Caudate nucleus (tissue), 63 donors: ENCODE measurements at places on chromosomes 2 and 18.
A peak's percentile ranks its signal among the peaks of the same experiment; 100 is the strongest.

GRCh38 chr2:44479127-44479887, 117.6 kb downstream of the CAMKMT start:
- peak; percentile 4 for DNase-seq

- no peak for DNase-seq
These were observed 14.2 kb upstream of the CABLES1 start for GRCh38 chr18:23121133-23121532.

DNA sequence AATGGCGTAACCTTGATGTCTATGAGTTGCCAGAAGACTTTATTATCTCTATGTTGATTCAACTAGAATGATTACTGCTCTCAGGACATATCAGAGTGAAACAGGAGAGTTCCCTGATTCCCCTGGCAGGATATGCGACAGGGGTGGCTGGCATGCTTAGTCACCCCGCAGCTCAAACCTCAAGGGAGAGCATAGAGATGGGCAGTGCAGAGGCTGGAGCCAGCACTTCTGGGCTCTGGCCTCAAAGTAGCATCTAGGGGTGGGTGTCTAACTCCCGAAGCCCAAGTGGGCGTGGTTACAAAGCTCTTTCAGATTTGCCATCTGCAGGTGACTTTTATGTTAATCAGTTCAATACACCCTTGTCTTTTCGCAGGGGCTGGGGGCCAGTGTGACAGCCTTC, 391.6 kb downstream of the ADCYAP1 start:
- no peak for DNase-seq

GRCh38 chr18:2009942-2010697, 561.2 kb downstream of the METTL4 start:
- DNase-seq: no peak

DNA sequence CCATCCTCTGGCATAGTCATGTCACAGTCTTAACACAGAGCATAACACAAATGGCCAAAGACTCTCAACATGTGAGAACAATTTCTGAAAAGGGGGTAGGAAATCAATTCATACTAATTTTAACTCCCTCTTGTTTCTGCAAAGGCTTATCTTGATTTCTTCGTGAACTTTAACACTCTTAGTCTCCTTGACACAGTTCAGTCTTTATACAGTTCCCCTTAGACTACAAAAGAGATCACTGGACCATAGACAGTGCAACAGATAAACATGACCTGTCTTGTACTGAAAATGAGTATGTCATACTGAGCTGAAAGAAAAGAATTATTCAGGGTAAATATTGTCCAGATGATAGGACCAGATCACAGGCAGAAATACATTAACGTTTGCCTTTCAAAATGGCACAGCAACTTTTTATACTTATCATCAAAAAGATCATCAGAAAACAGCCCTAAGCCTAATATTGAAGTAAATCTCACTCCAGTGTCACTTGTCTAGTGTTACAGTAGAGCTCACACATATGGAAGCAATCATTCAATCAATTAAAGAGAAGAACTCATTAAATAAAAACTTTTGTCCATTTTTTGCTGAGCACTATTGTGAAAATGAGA, 56.4 kb upstream of the VRK2 start:
- DNase-seq: no peak

- DNase-seq: peak; percentile 90
These were observed at the start of gene SFXN5 for GRCh38 chr2:73071360-73072128. Gene SFXN5 (minus strand): TSS chr2:73071712. CDS start chr2:73071705, 7 bp downstream.

- DNase-seq: no peak
These were observed 45.4 kb downstream of the RHBDD1 start for GRCh38 chr2:226881287-226881686.

DNA sequence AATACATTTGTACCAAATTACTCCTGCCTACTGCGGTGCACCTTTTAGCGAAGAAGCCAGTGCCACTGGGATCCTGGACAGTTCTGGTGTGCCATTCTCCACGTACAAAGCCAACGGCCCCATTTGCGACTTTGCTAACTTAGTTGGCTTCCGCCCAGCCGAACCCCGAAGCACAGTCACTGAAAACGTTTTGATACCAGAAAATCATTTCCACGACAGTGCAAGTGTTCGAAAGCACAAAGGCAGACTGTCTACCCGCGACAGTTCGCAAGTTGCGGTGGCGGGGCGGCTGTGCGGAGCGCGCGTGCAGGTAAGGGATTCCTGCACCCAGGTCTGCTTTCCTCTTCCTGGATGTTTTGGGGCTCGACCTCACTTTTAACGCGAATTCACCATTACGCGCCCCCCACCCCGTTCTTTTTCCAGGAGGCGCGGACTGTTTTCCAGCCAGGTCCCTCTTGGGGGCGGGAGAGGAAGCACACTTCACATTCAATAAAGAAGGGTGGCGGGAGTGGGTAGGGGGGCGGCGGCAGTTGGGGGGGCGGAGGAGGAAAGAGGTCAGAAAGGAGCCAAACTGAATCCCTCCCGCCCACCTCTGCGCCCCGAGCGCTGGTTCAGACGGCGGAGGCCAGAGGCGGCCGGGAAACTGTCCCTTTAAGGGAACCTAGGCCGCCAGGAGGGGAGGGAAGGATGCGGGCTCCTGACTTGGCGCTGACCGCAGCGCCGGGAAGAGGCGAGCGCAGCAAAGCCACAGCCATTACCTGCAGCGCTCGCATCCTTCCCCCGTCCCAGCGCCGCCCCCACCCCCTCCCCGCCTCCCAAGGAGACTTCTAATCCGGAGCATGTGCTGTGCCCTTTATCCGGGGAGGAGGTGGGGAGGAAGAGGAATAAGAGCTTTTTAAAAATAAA, 107.4 kb upstream of the KCTD1 start:
- DNase-seq: peak; percentile 80

DNA sequence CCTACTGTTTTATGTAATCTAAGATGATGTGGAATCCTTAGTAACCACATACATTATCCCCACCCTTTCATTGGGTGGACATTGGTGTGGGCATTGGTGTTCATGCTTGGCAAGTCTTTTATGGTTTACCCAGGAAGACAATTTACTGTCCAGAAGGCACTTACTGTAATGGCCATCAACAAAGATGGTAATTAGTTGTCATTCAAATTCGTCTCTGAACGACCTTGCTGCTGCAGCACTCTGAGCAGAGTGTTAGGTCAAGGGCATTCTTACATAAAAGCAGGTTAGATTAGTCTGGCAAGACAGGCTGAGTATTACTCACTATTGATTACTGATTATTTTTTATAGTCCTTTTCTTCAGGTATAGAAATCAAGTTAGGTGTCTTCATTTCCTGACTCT, 447.9 kb downstream of the XIRP2 start:
- DNase-seq: no peak

DNA sequence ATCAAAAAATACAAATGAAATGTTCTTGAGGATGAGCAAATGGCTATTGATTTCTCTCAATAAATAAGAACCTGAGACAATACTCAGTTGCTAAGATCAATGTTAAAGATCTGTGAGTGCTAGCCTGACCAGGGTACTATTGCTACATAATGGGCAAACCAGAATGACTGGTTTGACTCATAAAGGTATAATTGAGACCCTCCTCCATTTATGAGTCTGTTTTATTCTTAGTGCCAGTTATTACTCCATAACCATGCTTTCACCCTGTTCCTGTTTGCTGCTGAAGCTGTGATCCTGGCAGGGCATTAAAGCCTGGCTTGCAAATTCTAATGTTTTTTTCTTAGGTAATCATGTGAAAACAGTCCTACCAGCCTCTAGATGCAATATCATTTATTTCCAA, 56.6 kb upstream of the PPM1B start:
- DNase-seq: no peak

DNA sequence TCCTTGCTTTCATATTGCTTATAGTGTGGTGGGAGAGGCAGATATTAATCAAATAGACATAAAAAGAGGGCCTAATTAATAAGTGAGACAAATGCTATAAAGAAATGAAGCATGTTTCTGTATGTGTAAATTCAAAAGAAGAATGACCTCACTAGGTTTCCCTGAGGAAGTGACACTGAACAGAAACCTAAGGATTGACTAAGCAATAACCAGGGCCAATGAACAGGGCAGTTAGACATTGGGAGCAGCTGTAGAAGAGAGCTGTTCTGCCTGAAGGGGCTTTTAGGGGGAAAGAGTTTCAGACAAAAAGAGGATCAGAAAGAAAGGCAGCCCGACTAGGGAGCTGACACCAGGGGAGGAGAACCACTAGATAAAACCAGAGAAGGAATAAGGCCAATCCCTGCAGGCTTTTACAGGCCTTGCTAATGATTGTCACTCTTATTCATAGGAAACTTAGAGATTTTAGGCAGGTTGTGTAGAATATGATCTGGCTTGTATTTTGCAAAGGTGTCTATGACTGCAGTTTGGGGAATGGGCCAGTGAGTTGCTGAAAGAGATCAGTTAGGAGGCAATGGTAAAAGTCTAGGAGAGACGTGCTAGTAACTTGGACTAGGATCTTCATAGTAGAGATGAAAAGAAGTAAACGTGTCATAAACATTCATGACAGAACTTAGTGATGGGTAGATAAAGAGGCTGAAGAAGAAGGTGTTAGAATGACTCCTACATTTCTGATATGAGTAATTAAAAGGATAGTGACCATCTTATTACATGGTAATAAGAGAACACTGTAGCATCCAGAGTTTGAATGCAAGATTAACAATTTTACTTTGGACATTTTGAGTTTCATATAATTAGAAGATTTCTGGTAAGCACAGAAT, 26.8 kb upstream of the NABP1 start:
- no peak for DNase-seq

DNA sequence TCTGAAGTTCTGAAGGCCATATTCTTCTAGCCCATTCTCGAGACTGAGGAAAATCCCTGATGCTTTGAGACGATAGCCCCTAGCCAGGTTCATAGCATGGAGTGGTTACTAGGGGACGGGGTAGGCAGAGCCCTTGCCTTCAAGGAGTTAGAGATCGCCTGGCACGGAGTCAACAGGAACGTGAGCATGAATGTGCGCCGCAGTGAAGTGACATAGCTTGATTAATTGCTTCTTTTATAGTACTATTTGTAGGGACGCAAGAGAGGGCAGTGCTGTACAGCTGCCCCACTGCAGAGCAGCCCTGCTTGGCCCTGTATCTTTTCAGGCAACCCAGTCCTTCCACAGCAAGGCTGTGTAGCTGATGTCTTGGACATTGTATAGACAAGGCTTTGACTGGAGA, 26.2 kb downstream of the HRH4 start:
- DNase-seq: no peak

GRCh38 chr18:52046842-52047241, 293.2 kb upstream of the DCC start:
- DNase-seq: no peak

- DNase-seq: no peak
These were observed 451.5 kb downstream of the EPHA4 start for GRCh38 chr2:221120643-221121042.

DNA sequence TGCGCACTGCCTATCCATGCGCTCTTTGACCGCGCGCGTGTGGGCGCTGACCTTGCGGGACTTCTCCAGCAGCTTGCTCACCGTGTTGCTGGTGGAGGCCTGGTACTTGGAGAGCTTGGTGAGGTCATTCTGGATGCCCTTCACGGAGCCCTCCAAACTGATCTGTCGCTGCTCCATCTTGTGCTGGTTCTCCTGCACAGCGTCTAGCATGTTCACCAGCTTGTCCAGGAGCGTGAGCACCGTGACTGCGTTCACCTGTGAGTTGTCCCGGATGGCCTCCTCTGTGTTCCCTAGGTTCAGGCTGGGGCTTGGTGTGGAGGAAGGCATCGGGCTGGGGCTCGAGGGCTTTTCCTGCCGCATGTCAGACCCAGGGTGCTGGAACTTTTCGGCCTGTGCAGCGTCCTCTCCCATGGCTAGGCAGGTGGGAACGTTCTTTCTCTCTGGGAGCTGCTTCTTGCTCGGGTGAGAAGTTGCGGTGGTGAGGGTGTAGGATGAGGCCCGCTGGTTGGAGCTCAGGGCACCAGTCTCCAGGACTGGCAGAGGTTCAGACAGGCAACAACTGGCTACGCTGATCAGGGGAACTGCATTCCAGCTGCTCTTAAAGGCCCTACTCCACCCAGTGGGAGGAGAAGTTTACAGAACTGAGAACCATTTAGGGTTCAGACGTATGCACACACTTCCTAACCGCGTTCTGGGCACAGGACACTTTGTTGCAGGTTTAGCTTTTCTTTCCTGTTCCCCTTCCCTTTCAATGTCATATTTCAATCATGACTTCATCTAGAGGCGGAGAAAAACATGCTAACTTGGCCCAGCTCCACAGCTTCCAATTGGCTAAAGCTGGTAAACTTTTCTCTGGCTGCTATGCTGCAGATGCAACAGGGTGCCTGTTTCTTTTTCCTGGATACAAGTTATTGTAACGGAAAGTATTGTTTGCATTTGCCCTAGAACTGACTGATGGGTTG, at the start of gene CAVIN2:
TSS of gene CAVIN2 (minus strand) at position 574 of the 962 bp plus-strand sequence. CDS start at position 411, 163 bp downstream.
- DNase-seq: no peak
